Cardiac septum (tissue), 1 donor: ENCODE measurements at places on chromosomes 6 and 20. TPM values are rescaled to one million over a fixed set of nuclear protein-coding genes. Genes with fewer than 3 reads are reported as not detected.

DNA sequence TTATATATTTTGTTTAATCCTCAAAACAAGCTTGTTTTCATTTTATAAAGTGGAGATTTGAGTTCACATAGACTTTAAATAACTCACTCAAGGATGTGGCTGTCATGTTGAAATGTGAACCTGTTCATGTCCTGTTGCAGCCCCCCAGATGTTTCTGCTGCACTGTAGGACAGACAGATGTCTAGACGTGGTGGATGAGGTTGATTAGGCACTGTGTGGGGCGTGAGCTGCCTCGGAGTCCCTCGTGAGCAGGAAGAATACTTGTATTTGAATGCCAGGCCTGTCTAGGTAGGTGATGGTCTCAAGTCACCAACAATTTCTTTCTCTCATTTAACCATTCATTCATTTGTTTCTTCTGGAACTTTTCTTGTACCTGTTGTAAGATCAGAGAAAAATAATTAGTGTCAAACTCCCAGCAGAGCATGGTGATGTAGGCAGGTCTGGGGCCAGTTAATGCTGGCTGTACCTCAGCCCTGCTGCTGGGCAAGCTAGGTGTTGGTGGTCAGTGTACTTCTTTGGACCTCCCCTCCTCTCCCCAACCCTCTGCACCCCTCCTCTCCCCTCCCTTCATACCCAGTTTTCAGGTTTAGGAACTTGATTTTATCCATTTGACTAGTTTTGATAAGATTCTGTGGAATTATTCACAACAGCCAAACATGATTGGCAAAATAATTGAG is 34.0 kb downstream of the AFDN start:
- no peak for DNase-seq

HLA-DQB1 gene
- 3.7 TPM for total RNA-seq

DNA sequence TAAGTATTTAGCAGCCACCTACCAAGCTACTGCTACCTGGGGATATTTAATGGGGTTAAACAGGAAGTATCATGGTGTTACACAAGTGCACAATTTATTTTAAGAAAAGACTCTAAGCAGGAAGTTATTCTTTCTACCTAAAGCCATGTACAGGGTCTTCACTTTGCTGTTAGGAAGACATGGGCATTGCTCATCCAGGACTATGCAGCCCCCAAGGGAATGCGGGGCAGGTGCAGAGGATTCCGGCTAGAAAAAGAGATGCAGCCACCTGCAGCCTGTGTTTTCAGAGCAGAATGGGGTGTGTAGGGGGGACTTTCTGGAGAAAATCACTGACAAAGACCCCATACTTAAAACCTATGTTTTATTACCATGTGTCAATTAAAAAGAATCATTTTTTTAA is 399.1 kb upstream of the NOX3 start:
- DNase-seq: no peak

- DNase-seq: no peak
These were observed 45.0 kb downstream of the IYD start for GRCh38 chr6:150413781-150414281.

- DNase-seq: no peak
These were observed 59.4 kb upstream of the SCP2D1 start for GRCh38 chr20:18754030-18754652.

DNA sequence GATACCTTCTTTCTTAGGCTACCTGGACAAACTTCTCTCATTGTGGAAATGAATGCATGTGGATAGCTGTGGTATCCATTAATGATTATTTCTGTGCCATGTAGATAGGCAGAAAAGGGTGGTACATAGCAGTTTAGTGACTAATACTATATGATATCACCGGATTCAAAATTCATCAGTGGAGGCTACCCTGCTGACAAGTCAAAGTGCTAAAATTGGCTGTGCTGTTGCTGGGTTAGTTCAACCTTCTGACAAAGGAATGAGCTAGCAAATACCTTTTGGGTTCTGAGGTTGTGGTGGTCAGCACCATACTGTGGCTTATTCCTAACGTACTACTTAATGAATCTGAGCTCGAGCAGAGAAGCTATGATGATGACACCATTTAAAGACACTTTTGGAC is 109.1 kb downstream of the TFAP2B start:
- DNase-seq: no peak

GRCh38 chr6:11586117-11586516 is 48.6 kb downstream of the TMEM170B start:
- no peak for DNase-seq
